DND-41 (cell line): ENCODE measurements at places on chromosomes 1 and 21.

- no peak for DNase-seq
Measured at GRCh38 chr1:56864430-56864829, 9.8 kb downstream of the C8A start.

- no peak for DNase-seq
Measured at GRCh38 chr1:11462224-11462923, 16.6 kb upstream of the DISP3 start.

DNA sequence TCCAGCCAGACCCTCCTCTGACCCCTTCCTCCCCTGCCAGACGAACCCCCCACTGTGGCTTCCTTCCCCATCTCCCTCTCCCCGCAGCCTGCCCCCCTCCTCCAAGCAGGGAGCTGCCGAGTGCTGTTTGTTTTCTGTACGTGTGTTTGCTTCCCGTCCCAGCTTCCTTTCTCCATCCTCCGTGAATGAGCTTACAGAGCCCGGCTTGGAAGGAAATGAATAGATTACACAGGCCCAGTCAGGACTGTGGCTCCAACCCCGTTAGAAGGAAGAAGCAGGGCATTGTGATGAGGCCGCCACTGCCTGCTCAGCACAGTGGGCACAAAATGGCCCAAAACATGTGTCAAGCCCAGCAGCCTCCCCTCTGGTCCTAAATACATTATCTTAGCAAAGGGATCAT, 123.2 kb downstream of the IGSF21 start:
- DNase-seq = no peak

DNA sequence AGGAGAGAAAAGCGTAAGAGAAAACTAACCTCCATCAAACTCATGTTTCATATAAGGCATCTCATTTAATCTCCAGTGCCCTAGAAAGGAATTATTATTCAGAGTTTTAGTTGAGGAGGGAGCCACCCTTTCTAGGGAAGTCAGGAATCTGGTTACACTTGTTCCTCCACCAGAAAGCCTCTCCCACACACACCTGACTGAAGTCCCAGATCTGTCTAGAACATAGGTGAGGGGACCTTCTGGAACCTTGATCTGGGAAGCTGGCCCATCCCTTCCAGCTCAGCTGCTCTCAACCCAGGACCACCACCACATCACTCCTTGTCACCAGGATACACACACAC, 1.9 kb upstream of the DENND2D start:
- no peak for DNase-seq

- peak; percentile 40 for DNase-seq
Measured at GRCh38 chr1:54229281-54229891, 29.4 kb downstream of the MRPL37 start.

GRCh38 chr1:207863893-207864535, 46.9 kb downstream of the CD34 start:
- peak; percentile 85 for DNase-seq
